Stimulated activated CD4-positive, alpha-beta T cell treated with anti-CD3 and anti-CD28 coated beads, Interleukin-2, amount 100 ng/mL, for 24 hours (primary cell): ENCODE measurements at places on chromosomes 7 and 10.

GRCh38 chr10:9796564-9796963 is 1221.1 kb upstream of the CELF2 start:
- no peak for DNase-seq

DNA sequence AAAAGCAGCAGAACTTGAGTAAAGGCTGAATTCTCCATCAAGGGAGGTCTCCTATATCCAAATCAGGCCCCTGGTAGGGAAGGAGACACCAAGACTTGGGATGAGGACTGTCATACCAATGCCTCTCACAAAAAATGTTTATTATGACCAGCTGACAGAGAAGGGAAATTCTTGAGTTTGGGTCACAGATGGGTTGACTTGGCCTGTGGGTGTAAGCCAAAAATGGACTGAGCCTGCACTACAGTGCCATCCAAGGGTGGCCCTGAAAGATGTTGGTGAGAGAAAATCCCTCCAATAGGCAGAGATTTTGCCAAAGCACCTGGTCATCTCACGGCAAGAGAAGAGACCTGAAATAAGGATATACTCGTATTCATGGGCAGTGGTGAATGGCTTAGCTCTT is 27.0 kb upstream of the PPIF start:
- no peak for DNase-seq

GRCh38 chr10:13724484-13724883 is 137.7 kb downstream of the PRPF18 start:
- no peak for DNase-seq

- no peak for DNase-seq
Observed at GRCh38 chr10:110508159-110508788, 10.6 kb downstream of the DUSP5 start.

GRCh38 chr10:13218878-13219277 is 15.3 kb downstream of the UCMA start:
- no peak for DNase-seq

DNA sequence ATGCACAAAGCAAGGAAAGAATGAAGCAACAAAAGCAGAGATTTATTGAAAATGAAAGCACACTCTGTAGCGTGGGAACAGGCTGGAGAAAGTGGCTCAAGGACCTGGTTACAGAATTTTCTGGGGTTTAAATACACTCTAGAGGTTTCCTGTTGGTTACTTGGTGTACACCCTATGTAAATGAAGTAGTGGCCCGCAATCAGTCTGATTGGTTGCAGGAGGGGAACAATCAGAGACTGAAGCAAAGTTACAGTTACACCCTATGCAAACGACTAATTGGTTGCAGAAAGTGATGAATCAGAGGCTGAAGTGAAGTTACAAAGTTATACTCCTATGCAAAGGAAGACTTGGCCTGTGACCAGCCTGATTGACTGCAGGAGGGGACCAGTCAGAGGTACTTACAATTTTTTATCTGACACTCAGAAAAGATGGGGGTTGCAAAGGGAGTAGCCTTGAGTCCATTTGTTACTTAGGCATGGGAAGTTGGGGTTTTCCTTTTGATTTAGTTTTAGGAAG is 3.6 kb upstream of the MTPN start:
- DNase-seq = peak; percentile 47
